ENCODE measurements at places on chromosomes 16 and 17.

GRCh38 chr17:36862116-36862920, 75.0 kb upstream of the LHX1 start:
- DNase-seq, result no peak

DNA sequence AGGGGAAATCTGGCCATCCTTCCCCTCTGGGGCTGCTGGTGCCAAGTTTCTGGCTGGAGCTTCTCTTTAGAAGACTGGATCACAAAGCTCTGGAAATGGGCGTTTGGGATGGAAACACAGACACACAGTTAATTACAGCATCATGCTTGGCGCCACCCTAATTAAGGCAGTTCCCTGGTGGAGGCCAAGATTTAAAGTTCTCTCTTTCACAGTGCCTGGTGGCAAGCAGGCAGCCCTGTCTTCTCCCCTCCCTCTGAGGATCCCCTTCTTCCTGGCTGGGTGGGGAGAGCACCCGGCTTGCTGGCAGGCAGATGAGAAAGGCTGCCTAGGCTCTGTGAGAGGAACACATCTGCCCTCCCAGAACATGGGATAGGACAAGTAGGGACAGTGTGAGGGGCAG, 59.0 kb upstream of the NKD1 start:
- no peak for DNase-seq

- no peak for DNase-seq
Measured at GRCh38 chr16:27995378-27995777, 68.1 kb downstream of the GSG1L start.

DNA sequence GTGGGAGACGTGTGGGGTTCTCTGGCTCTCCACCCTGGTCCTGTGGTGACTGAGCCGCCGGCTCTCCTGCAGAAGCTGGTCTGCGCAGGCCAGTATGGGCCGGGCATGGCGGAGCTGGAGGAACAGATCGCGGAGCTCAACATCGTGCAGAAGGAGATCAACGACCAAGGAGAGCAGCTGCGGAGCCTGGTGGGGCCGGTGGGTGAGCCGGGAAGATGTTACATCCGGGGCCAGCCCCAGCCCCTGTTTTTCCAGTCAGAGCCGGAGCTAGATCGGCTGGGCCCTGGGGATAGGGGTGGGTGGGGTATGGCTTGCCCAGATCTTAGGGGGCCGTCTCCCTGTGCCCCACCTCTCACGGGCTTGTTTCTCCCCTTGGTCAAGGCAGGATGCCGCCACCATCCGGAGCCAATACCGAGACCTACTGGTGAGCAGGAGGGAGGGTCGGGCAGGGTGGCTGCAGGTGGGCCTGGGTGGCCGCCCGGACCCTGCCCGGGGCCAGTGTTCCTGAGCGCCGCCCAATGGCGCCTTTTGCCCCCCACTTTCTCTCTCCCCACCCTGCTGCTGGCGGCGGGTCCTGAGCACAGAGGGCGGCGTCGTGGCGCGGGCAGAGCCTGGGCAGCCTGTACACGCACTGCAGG, 5.0 kb downstream of the EVPLL start:
- no peak for DNase-seq

GRCh38 chr17:57946798-57947358, 8.3 kb downstream of the CUEDC1 start:
- DNase-seq, result no peak

- DNase-seq, result no peak
Measured at GRCh38 chr16:55487048-55487803, 8.2 kb downstream of the MMP2 start.

- DNase-seq, result no peak
Measured at GRCh38 chr17:29190039-29190438, 9.8 kb upstream of the MYO18A start.

GRCh38 chr17:34151102-34151501, 104.0 kb upstream of the CCL2 start:
- no peak for DNase-seq

- no peak for DNase-seq
Measured at GRCh38 chr16:7057458-7057857, 275.2 kb upstream of the RBFOX1 start.

Measured in activated T-cell treated with anti-CD3 and anti-CD28 coated beads for 1 hour (primary cell).